ENCODE measurements at places on chromosomes 12 and 14.

DNA sequence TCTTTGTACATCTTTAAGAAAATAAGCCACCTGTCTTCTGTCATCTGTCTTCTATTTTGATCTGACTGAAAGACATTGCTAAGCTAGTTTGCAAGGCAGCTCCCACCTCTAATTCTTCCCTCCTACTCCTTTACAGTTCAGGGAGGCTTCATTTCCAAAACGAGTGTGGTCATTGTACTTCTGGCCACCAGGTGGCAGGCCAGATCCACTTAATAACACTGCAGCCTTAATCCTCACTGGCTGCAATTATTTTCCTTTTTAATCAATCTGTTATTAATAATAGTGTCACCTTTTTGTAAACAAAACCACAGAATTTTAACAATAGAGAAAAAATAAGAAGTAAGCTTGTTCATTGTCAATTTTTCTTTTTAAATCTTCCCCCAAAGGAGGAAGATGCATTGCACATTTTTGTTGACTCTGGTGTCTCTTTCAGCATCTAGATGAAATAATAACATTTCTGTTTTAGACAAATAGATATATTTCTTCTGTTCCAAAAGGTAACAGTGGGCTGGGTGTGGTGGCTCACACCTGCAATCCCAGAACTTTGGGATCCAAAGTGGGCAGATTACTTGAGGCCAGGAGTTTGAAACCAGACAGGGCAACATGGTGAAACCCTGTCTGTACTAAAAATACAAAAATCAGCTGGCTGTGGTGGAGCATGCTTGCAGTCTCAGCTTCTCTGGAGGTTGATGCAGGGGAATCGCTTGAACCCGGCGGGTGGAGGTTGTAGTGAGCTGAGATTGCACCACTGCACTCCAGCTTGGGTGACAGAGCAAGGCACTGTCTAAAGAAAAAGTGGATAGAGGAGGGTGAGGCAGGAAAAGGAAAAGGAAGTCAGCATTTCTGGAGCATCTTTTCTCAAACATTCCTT lies 23.3 kb downstream of the GABARAPL1 start:
- DNase-seq, result no peak

- DNase-seq, result no peak
Observed at GRCh38 chr12:54185919-54186318, 2.9 kb downstream of the SMUG1 start.

GRCh38 chr14:101939646-101940170 lies 24.7 kb upstream of the DYNC1H1 start:
- DNase-seq, result no peak

DNA sequence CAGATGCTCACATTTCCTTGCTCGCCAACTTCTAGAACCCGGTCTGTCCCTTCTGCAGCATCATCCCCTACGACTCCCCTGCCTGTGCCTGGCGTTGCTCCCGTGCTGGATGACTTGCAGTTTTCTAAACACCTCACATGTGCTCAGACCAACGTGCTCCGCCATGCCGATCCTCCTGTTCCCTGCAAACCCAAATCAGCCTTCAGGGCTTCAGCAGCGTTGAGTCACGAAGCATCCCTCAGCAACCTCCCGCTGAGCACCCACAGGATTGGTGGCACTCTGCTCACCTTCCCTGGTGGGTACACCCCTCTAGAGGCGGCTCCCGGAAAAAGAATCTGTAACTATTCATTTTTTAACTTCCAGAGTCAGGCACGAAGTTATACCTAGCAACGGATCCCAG lies 2.8 kb upstream of the PIWIL1 start:
- no peak for DNase-seq

DNA sequence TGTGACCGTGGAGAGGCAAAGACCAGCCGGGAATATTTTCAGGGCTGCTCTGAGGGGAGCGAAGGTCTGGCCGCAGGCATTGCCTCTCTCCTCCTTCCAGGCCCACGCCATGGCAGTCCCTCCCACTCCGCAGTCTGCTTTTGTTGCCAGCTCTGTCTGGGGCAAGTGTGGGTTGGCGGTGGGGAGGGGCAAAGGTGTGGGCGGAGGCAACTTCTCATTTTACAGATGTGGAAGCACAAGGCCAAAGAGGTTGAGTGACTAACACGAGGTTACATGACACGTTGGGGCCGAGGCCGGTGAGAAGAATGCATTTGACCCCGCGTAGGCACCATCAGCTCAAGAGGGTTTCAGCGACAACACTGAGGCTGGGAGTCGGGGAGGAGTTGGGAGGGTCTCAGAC lies 6.1 kb upstream of the FAIM2 start:
- no peak for DNase-seq

DNA sequence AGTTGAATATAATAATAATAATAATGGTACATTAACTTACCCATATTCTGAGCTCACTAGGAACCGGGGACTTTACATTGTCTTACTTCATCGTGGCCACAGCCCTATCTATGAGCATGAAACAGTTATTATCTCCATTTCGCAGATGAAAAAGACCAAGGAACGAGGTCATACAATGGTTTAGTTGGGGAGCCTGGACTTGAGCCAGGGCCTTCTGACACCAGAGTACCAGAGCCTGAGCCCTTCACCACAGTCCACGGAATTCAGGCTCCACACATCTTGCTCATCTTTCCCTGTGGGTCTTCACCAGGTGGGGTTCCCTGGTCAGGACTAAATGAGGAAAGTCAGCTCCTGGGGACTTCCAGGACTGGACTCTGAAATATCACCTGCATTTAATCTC lies 31.3 kb upstream of the CMKLR1 start:
- DNase-seq, result no peak

DNA sequence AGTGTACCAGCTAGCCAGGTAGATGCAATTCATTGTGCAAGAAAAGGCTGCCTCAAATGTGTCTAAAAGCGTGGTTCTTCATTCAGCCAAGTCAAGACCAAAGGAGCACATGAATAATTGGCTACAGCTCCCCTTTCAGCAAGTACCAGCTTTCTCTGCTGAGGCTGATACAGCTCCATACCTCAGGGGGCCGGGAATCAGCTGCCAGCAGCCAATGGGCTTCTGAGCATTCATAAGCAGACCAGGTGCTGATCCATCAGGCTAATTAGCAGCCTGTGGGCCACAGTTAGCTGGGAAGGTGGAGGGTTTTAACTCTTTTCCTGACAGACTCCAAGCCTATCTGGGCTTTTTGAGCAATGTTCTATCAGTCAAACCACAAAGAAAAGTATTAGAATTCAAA lies 264.7 kb downstream of the APAF1 start:
- no peak for DNase-seq

- no peak for DNase-seq
Observed at GRCh38 chr12:110366321-110367142, 37.0 kb downstream of the ANAPC7 start.

DNA sequence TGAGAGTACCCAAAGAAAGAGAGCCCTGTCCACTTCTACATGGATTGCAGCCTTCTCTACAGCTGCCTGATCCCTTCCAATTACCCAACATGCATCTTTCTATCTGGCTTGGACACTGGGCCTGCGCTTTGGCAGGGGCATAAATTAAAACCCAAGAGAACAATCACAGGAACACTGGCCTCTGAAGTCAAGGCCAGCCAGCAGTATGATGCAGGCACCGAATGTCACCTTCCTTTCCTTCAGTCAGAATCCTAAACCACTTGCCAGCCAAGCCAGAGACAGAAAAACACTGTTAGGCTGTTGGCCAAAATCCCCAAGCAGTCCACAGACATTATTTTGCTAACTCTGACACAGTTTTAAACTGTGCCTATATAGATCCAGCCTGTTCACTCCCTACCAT lies 113.7 kb downstream of the DUSP6 start:
- DNase-seq, result no peak

GRCh38 chr12:106311139-106311538 lies 8.6 kb downstream of the TCP11L2 start:
- no peak for DNase-seq

- peak; percentile 23 for DNase-seq
Observed at GRCh38 chr14:92460916-92461579, 52.5 kb upstream of the RIN3 start.

- no peak for DNase-seq
Observed at GRCh38 chr12:51823875-51824565, 24.5 kb downstream of the FIGNL2 start.

DNA sequence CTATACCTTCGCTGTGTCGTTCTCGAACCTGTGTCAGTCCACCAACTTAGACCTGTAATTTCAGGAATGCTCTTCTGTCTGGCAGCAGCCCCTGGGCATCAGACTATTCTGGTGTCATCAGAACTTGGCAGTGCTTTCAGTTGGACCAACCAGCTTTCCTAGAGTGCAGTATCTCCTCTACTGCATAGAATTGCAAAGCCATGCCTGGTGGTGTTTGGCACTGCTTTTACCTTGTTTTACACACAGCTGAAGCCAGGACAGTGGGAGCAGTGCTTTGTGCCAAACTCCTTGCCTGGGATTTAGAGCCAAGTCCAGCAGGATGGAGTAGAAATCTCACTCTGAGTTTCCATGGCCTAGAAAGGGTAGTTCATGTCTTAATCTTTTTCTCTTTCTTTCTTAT lies 1.5 kb downstream of the FLVCR2 start:
- DNase-seq, result no peak

DNA sequence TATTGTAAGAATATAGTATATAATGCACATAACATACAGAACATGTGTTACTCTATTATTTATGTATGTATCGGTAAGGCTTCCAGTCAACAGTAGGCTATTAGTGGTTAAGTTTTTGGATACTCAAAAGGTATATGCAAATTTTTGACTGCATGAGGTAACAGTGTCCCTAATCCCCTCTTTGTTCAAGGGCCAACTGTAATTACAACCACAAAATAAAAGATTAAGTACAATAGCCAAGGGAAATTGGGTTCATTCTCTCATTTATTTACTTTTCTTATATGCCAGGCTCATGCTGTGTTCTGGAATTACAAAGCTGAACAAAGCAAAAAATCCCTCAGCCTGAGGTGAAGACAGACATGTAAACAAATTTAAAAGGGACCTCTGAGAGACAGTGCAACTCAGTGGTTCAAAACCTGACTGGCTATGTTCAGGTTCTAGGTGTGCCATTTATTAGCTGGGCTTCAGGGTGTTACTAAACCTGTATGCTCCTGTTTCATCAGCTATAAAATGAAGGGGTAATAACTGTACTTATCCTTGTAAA lies 43.4 kb upstream of the TSPAN8 start:
- DNase-seq, result no peak

GRCh38 chr14:55744321-55744720 lies 164.3 kb downstream of the KTN1 start:
- no peak for DNase-seq

DNA sequence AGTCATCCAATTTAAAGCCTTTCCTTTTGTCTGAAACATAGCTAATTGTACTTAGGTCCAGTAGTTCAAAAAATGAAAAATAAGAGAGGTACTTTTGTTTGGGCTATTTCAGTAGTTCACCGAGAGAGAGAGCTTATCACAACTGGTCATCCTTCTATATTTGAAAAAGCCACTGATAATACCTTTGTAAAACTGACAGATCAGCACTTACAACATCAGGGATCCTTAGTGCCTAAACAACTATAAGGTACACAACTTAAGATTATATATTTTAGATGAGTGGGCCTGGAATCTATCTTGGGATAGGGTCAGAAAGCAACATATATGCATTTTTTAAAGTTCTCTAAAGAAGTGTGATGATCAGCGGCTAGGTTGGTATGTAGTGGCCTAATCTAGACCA lies 97.9 kb downstream of the SOX5 start:
- no peak for DNase-seq

Data from central memory CD8-positive, alpha-beta T cell (primary cell).